HepG2 (cell line): ENCODE measurements at places on chromosomes 11 and 22. TPM values are rescaled to one million over a fixed set of nuclear protein-coding genes. Genes with fewer than 3 reads are reported as not detected.

Gene FZD4
- polyA plus RNA-seq: 49.1 and 70.4 TPM in 2 replicates

Gene TMA7B
- polyA plus RNA-seq: not detected in 2 replicates

Gene CHADL
- polyA plus RNA-seq: 2.8 and 6.1 TPM in 2 replicates

Gene PRSS23
- polyA plus RNA-seq: 0.21 and 0.30 TPM in 2 replicates

Gene RFPL3
- not detected in 2 replicates for polyA plus RNA-seq

Gene BIRC2
- polyA plus RNA-seq: 59.2 and 62.2 TPM in 2 replicates

Gene FAM83F
- polyA plus RNA-seq: not detected in 2 replicates

Gene SLC22A9
- polyA plus RNA-seq: 11.7 and 21.9 TPM in 2 replicates

Gene OR2AG2
- polyA plus RNA-seq: not detected in 2 replicates

Gene CDCA5
- polyA plus RNA-seq: 9.8 and 13.5 TPM in 2 replicates

Gene CRYBB3
- 0.28 and 0.60 TPM in 2 replicates for polyA plus RNA-seq

Gene GLB1L3
- not detected in 2 replicates for polyA plus RNA-seq

Gene VPREB1
- not detected in 2 replicates for polyA plus RNA-seq

Gene FXYD2
- polyA plus RNA-seq: 38.8 and 45.9 TPM in 2 replicates

Gene FGF19
- 0.07 and 0.16 TPM in 2 replicates for polyA plus RNA-seq

Gene OR8G1
- not detected in 2 replicates for polyA plus RNA-seq

Gene ZDHHC8
- polyA plus RNA-seq: 21.3 and 23.8 TPM in 2 replicates

Gene ALDH3B2
- not detected in 2 replicates for polyA plus RNA-seq

Gene CDHR5
- 0.68 and 0.71 TPM in 2 replicates for polyA plus RNA-seq

Gene SNX19
- polyA plus RNA-seq: 0.13 and 0.21 TPM in 2 replicates
